Stimulated activated CD8-positive, alpha-beta memory T cell treated with anti-CD3 and anti-CD28 coated beads, Interleukin-7, amount 100 ng/mL, for 1 hour (primary cell): ENCODE measurements at places on chromosomes 4 and X.

DNA sequence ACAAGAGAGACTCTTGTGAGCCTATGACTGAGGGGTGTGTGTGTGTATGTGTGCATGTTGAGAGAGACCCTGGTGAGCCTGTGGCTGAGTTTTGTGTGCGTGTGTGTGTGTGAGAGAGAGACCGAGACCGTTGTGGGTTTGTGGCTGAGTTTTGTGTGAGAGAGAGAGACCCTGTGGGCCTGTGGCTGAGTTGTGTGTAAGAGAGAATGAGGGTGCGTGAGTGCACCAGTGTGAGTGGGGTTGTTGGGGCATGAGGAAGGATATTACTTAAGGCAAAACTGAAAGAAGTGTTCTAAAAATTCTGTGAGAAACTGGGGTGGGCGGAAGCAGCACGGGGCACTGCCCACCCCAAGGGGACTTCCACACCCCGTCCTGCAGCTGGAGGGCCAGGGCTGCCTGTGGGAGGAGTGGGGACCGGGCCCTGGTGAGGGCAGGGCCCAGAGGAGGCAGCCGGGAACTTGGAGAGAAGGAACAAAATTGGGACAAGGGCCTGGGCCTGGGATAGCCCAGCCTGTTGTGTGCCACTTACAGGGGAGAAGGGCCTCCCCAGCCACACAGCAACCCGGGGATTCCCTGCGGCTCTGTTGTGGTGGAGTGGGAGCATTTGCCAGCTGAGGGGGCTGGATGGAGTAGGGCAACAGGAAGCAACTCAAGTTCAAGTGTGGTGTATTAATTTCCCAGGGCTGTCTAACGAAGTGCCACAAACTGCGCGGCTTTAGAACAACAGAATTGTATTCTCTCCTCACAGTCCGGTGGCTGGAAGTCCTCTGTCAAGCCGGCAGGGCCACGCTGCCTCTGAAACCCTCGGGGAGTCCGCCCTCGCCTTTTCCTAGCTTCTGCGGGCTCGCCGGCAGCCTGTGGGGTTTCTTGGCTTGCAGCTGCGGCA, 22.1 kb downstream of the TMEM131L start:
- no peak for DNase-seq

- no peak for DNase-seq
Observed at GRCh38 chr4:108427946-108428485, 192.4 kb upstream of the RPL34 start.

GRCh38 chrX:11188664-11189063, 77.5 kb downstream of the HCCS start:
- no peak for DNase-seq

- no peak for DNase-seq
Observed at GRCh38 chr4:54844911-54845310, 187.2 kb downstream of the KIT start.

DNA sequence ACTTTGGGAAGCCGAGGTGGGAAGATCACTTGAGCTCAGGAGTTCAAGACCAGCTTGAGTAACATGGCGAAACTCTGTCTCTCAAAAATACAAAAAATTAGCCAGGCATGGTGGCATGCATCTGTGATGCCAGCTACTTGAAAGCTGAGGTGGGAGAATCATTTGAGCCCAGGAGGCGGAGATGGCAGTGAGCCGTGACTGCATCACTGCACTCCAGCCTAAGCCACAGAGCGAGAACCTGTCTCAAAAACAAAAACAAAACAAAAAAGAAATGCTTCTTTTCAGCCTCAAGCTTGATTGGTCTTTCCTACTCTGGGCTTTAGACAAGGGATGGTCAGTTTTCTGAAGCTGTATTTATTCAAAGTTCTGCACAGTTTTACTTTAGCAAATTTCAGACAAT, 15.8 kb upstream of the DHRSX start:
- DNase-seq = no peak

GRCh38 chrX:45445745-45446412, 245.2 kb upstream of the DIPK2B start:
- no peak for DNase-seq

GRCh38 chrX:123324625-123325024, 140.5 kb downstream of the GRIA3 start:
- no peak for DNase-seq

DNA sequence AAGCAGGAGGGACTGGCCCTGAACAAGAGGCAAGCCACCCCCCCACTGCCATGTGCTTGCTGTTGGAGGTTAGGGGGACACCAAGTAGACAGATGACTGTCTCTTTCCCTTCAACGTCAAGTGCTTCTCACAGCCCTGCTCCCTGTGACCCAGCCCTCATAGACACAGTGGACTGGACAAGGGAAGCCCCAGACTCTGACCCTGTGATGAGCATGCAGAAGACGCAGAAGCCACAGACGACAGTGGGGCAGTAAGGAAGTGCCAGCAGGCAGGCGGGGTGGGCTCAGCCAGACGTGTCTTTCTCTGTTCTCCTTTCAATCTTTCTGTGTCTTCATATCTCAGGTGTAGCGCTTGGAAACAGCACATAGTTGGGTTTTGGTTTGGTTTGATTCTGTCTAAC, 2.4 kb upstream of the L1CAM start:
- DNase-seq = no peak

- DNase-seq = no peak
Observed at GRCh38 chr4:22174640-22175039, 226.1 kb upstream of the KCNIP4 start.

DNA sequence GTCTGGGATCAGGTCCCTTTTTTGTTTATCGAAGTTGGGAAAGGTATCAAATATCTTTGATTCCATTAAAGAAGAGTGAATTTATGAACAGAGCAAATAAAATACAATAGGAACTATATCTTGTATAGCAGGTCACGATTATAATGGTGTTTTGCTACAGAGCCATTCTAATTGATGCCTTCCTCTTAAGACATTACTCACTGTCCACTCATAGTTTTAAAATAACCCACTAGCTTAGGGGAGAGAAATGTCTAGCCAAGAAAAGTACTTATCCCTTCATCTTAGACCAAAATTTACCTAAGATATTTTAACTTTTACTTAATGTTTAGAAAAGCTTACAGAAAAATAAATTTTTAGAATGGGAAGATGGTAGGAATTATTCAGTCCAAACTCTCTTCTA, 112.0 kb upstream of the PABPC4L start:
- DNase-seq = no peak

DNA sequence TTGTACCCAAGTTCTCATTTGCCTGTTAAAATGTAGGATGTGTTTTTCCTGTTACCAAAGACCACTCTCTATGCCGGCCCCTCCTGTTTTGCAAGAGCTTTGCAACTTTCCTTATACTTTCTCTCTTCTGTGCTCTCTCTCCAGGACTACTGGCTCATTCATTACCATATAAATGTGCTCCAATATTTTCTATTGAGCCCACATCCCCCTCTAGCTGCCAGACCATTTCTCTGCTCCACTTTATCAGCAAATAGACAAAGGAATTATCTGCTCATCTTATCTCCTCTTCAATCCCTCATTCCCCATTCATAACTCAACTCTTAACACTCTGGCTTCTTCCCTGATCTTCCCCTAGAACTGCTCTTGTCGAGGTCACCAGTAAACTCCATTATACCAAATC, 33.6 kb downstream of the RPGR start:
- no peak for DNase-seq

DNA sequence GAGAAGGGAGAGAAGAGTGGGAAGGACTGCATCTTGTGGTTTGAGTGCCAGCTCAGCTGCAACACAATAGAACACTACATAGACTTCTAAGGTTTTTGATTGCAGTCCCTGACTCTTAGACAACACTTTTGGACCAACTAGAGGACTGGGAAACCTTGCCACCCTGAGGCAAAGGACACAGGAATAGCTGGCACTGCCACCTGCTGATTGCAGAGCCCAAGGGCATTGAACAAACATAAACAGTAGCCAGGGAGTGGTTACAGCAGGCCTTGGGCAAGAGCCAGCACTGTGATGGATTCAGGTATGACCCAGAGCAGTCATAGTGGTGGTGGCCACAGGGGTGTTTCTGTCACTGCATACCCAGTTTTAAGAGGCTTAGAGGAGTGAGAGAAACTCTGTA, 72.5 kb upstream of the CXorf51A start:
- DNase-seq = no peak

DNA sequence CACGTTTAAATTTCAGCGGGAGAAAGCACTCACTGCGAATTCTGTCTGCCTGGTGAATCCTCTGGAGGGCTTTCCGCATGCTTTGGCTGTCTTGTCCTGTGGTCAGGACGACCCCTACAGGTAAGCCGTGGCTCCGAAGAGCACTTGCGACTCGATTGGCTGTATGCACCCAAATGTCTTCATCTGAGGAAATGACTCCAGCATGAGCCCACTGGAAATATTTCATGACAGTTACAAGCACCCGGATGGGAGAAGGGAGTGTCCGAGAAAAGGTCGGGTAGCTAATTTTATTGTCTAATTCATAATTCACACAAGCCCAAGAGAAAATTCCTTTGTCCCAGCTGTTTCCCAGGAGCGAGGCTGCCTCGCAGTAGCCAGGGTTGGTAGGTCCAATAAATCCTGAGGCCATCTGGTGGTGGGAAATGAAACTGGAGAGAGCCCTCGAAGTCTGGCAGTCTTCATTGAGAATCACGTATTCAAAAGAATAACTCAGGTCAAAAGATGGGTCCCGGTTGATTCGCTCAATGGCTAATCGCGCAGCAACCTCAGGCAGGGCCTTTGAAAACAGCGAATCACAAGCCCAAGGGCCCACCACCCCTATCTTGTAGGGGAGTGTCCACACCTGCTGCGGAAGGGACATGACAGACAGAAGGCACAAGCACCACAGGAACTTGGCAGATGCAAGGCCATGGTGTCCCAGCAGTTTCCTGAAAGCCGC, 6.6 kb downstream of the GUCY2F start:
- no peak for DNase-seq

DNA sequence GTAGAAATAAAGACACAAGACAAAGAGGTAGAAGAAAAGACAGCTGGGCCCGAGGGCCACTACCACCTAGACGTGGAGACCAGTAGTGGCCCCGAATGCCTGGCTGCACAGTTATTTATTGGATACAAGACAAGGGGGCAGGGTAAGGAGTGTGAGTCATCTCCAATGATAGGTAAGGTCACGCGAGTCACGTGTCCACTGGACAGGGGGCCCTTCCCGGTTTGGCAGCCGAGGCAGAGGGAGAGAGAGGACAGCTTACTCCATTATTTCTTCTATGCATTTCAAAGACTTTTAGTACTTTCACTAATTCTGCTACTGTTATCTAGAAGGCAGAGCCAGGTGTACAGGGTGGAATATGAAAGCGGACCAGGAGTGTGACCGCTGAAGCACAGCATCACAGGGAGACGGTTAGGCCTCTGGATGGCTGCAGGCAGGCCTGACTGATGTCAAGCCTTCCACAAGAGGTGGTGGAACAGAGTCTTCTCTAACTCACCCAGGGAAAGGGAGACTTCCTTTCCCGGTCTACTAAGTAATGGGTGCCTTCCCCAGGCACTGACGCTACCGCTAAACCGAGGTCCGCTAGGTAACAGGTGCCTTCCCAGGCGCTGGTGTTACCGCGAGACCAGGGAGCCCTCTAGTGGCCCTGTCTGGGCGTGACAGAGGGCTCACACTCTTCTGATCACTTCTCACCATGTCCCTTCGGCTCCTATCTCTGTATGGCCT, 44.9 kb downstream of the ZBTB49 start:
- peak; percentile 59 for DNase-seq

- no peak for DNase-seq
Observed at GRCh38 chrX:84340968-84341367, 153.0 kb upstream of the RPS6KA6 start.
